ENCODE measurements at places on chromosomes 12 and 14.

- H3K4me1 ChIP-seq, result no peaks in the 10 kb centered on the region
- DNase-seq, result no peak
- no peaks in the 10 kb centered on the region for H3K36me3 ChIP-seq
- H3K27ac ChIP-seq, result no peak overlapping the region
- H3K27me3 ChIP-seq, result no peaks in the 10 kb centered on the region
These were observed 43.1 kb upstream of the DLK1 start for GRCh38 chr14:100683578-100683977.

GRCh38 chr12:51323966-51324895, at the start of gene BIN2:
BIN2 (minus strand) TSS chr12:51324174; CDS start chr12:51324102, 72 bp downstream.
- no peaks in the 10 kb centered on the region for H3K27me3 ChIP-seq
- no peak for DNase-seq
- peaks cover 5% of the 10 kb centered on the region for H3K36me3 ChIP-seq
- peaks cover 11% of the 10 kb centered on the region for H3K4me1 ChIP-seq

GRCh38 chr12:55072083-55072482, 52.3 kb downstream of the NEUROD4 start:
- peaks cover 37% of the 10 kb centered on the region for H3K27me3 ChIP-seq
- no peaks in the 10 kb centered on the region for H3K36me3 ChIP-seq
- H3K27ac ChIP-seq, result no peak overlapping the region
- no peak overlapping the region for H3K4me3 ChIP-seq
- H3K4me1 ChIP-seq, result no peaks in the 10 kb centered on the region

- H3K4me3 ChIP-seq, result no peak overlapping the region
- peaks cover 24% of the 10 kb centered on the region for H3K36me3 ChIP-seq
- H3K27ac ChIP-seq, result no peak overlapping the region
- DNase-seq, result peak; percentile 61
- H3K27me3 ChIP-seq, result no peaks in the 10 kb centered on the region
- H3K4me1 ChIP-seq, result peaks cover 23% of the 10 kb centered on the region
These were observed 5.5 kb upstream of the ZNF740 start for GRCh38 chr12:53174881-53175491.

- no peak overlapping the region for H3K4me3 ChIP-seq
- no peak for DNase-seq
These were observed 92.4 kb downstream of the EML1 start for GRCh38 chr14:99885649-99885958.

GRCh38 chr12:109686523-109686922, 27.1 kb upstream of the FAM222A start:
- no peaks in the 10 kb centered on the region for H3K4me1 ChIP-seq
- H3K36me3 ChIP-seq, result no peaks in the 10 kb centered on the region
- no peak overlapping the region for H3K27ac ChIP-seq
- no peak for DNase-seq

GRCh38 chr12:84150201-84150600, 762.4 kb downstream of the SLC6A15 start:
- no peak overlapping the region for H3K27ac ChIP-seq
- H3K36me3 ChIP-seq, result no peaks in the 10 kb centered on the region
- H3K4me1 ChIP-seq, result peaks cover 6% of the 10 kb centered on the region

DNA sequence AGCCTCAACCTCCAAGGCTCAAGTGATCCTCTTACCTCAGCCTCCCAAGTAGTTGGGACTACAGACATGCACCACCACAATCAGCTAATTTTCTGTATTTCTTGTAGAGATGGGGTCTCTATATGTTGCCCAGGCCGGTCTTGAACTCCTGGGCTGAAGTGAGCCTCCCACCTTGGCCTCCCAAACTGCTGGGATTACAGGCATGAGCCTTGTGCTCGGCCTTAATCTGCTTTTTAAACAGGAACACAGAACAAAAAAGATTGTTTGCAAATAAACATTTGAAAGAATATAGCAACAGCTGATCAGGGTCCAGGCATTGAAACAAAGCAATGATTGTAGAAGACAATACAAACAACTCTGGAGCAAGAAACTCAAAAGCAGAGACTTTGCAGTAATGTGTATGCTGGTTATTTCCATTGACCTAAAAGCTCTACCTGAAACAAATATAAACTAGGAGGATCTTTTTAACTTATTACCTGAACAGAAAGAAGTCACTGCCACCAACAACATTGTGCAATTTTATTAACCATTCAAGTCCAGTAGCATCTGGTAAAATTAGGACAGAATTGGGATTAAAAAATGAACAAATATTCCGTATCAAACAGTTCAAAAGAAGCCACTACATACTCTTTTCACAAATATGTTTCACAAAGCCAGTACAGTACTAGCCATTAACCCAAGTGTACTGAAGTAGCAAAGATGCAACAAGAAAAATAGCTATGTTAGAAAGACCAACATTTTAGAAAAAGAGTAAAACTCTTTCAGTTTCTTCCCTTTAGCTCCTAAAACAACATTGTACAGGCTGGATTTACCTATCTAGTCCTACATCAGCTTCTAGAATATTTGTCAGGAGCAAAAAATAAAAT, 14.2 kb downstream of the AMN1 start:
- no peaks in the 10 kb centered on the region for H3K36me3 ChIP-seq
- no peaks in the 10 kb centered on the region for H3K27me3 ChIP-seq
- no peaks in the 10 kb centered on the region for H3K4me1 ChIP-seq

DNA sequence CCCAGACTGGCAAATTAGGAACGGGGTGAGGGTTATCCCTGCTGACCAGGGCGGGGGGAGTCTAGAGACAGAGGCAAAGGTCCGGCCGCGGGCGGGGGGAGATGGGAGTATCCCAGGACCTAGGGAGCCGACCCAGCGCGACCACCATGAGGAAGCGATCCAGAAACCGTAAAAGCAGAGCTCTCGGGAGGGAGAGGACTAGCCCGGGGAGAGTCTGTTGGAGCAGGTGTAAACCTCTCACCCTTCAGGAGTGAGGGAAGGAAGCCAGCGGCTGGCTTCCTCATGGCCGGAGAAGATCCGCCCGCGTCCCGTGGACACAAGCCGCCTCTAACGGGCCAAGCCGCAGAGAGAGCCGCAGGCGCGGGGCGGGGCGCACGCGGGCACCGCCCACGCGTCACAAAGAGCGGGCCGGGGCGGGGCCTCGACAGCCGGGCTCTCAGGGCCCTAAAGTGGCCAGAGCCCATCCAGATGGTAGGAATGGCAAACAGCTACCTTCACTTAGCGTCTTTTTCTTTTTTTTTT, at the start of gene ACRBP:
TSS of gene ACRBP (minus strand) at position 350 of the 522 bp plus-strand sequence. CDS start at position 284, 66 bp downstream.
- no peak within 1 kb of the TSS for H3K4me3 ChIP-seq
- DNase-seq, result no peak
- H3K4me1 ChIP-seq, result no peaks in the 10 kb centered on the region
- H3K36me3 ChIP-seq, result peaks cover 30% of the 10 kb centered on the region

DNA sequence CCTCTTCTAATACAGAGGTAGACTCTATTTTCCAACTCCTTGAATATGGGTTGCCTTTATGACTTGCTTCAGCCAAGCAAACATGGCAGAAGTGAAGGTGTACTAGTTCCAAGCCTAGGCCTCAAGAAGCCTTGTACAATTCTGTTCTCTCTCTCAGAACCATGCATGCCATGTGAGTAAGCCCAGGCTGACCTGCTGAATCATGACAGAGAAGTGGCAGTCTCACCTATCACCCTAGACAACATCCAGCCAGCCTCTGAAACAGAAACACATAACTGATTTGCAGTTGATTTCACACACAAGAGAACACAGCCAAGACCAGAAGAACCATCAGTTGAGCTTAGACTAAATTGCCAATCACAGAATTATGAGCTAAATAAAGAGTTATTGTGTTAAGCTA, 157.2 kb downstream of the GARIN6 start:
- no peak overlapping the region for H3K27ac ChIP-seq
- no peak overlapping the region for H3K4me3 ChIP-seq
- peaks cover 6% of the 10 kb centered on the region for H3K4me1 ChIP-seq
- no peak for DNase-seq

GRCh38 chr12:4034921-4035320, 161.7 kb upstream of the PARP11 start:
- DNase-seq, result no peak
- H3K27ac ChIP-seq, result no peak overlapping the region
- H3K4me3 ChIP-seq, result no peak overlapping the region

DNA sequence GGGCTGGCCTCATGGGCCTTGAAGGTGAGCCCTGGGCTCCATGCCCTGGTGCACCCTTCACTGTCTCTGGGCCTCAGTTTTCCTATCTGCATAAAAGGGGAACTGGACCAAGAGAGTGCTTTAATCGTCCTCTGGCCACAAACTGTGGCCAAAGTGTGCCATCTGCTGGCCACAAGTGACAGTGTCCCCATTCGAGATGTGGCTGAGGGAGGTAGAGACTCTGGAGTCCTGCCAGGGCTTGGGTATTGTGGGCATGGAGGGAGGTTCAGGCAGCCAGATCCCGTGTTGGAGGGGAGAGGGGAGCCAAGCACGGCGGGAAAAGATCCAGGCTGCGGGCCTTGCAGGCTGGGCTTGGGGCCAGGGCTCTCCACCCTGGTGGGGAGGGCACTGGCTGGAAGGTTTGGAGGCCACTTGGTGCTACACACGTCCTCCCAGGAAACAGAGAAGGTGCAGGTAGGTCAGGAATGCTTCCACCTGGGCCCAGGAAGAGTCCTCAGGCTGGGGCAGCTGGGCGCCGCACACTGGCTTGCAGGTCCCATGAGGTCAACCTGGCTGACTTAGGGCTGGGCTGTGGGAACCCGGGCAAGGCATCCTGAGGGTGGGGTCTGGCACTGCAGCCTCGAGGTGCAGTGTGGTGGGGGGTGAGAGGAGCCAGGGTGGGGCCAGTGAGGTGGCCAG, 7.3 kb upstream of the KIF26A start:
- no peak overlapping the region for H3K27ac ChIP-seq
- no peak overlapping the region for H3K4me3 ChIP-seq
- no peaks in the 10 kb centered on the region for H3K4me1 ChIP-seq
- peaks cover 55% of the 10 kb centered on the region for H3K27me3 ChIP-seq
- no peaks in the 10 kb centered on the region for H3K36me3 ChIP-seq

GRCh38 chr12:4648501-4649357, at the start of the genes AKAP3 and NDUFA9:
AKAP3 (minus strand) TSS chr12:4649051; CDS start chr12:4638196, 10,855 bp downstream.
NDUFA9 (plus strand) TSS chr12:4649114; CDS start chr12:4649127, 13 bp downstream.
- no peaks in the 10 kb centered on the region for H3K36me3 ChIP-seq
- peak within 1 kb of the TSS; percentile 97 for H3K4me3 ChIP-seq
- H3K4me1 ChIP-seq, result peaks cover 29% of the 10 kb centered on the region
- peak; percentile 84 for DNase-seq

DNA sequence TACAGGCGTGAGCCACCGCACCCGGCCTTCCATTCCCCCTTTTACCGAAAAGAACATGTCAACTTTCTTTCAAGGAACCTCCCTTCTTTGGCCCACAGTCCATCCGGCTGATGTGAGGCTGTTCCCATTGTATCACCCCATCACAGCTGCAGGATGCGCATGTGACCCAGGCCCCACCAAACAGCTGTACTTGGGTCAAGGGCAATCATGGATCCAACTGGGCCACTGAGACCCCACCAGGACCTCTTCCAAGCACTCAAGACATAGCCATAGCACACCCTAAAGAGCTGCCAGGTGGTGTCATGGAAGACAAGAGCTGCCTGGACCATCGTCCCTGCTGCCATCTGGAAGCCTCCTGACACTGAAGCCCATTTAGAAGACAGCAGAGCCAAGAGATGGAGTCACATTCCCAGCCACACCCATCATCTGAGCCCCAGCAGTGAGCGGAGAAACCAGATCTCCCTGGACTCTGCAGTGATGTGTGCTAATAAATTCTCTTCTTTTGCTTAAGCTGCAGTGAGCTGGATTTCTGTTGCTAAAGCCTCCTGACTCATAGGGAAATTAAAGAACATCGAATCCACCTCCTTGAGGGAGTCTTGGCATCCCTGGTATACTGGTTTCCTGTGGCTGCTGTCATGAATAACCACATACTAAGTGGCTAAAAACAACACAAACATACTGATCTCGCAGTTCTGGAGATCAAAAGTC, 105.6 kb downstream of the KSR2 start:
- no peaks in the 10 kb centered on the region for H3K4me1 ChIP-seq
- no peak overlapping the region for H3K27ac ChIP-seq
- no peak overlapping the region for H3K4me3 ChIP-seq
- peak; percentile 67 for DNase-seq
- H3K27me3 ChIP-seq, result no peaks in the 10 kb centered on the region

GRCh38 chr14:35695647-35696046, 113.4 kb downstream of the RALGAPA1 start:
- H3K27me3 ChIP-seq, result no peaks in the 10 kb centered on the region
- DNase-seq, result no peak
- peaks cover 13% of the 10 kb centered on the region for H3K36me3 ChIP-seq
- no peak overlapping the region for H3K27ac ChIP-seq

DNA sequence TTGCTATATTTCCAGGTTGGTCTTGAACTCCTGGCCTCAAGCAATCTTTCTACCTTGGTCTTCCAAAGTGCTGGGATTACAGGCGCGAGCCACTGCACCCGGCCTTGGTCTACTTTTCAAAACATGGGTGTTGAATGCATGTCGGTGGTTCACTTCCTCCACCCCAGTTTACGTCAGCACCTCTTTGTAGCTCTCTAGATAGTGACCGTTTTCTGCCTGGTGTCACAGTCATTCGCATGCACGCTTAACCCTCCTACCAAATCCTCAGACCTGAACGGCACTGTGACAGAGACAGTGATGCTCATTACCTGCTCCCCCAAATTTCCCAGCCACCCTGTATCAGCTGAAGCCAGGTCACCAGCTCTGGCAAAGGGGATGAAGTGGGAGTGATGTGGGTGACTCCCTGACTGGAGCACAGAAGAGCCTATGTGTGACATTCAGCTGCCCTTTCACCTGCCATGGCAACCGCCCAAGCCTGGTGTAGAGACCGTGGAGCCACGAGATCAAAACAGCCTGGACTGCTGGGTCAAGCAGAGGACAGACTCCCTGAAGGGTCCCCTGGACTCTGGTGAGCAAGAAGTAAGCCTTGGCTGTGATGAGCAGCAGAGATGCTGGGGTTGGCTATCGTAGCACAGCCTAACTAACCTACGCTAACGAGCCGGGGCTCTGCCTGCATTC, 66.2 kb upstream of the GPR68 start:
- no peaks in the 10 kb centered on the region for H3K4me1 ChIP-seq
- no peak overlapping the region for H3K4me3 ChIP-seq
- no peak overlapping the region for H3K27ac ChIP-seq
- H3K27me3 ChIP-seq, result no peaks in the 10 kb centered on the region
- DNase-seq, result no peak
- peaks cover 14% of the 10 kb centered on the region for H3K36me3 ChIP-seq

DNA sequence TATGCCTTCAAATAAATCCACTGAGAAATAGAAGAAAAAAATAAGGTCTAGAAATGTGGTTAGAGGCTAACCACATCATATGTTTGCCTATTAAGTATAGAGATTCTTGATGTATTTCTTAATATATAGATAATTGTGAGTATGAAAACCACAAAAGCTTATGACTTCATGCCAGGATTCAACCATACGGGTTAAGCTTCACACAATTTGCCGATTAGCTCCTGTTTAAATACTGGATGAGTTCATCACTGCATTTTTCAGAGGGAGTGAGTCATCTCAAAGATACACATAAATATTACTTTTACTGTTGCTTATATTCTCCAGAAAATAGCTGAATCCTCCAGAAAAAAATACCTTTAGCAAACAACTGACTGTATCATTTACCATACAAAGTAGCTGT, 79.6 kb downstream of the RPL10L start:
- peaks cover 76% of the 10 kb centered on the region for H3K27me3 ChIP-seq
- H3K4me3 ChIP-seq, result no peak overlapping the region

- H3K4me1 ChIP-seq, result peaks cover 21% of the 10 kb centered on the region
- no peak overlapping the region for H3K4me3 ChIP-seq
- H3K27me3 ChIP-seq, result no peaks in the 10 kb centered on the region
These were observed 94.1 kb downstream of the SLC25A47 start for GRCh38 chr14:100416921-100417860.

All from MCF 10A (cell line).